GM12878 (cell line): ENCODE measurements at places on chromosomes 4 and X.

- DNase-seq, result no peak
These were observed 97.7 kb upstream of the CASK start for GRCh38 chrX:42021058-42021457.

GRCh38 chr4:36269101-36269500, 12.3 kb upstream of the DTHD1 start:
- DNase-seq, result no peak

DNA sequence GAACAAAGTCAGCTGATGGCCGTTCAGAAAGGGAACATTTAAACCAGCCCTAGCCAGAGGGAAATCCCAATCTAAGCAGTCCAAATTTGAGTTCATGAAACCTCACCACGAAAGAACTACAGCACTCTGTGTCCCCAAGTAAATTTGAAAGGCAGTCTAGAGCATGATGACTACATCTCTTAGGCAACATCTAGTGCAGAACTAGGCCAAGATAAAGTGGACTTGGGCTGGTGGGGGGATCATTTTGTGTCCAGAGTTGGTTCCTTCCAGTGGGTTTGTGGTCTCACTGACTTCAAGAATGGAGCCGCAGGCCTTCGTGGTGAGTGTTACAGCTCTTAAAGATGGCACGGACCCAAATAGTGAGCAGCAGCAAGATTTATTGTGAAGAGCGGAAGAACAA, 64.9 kb downstream of the KLHL4 start:
- no peak for DNase-seq

DNA sequence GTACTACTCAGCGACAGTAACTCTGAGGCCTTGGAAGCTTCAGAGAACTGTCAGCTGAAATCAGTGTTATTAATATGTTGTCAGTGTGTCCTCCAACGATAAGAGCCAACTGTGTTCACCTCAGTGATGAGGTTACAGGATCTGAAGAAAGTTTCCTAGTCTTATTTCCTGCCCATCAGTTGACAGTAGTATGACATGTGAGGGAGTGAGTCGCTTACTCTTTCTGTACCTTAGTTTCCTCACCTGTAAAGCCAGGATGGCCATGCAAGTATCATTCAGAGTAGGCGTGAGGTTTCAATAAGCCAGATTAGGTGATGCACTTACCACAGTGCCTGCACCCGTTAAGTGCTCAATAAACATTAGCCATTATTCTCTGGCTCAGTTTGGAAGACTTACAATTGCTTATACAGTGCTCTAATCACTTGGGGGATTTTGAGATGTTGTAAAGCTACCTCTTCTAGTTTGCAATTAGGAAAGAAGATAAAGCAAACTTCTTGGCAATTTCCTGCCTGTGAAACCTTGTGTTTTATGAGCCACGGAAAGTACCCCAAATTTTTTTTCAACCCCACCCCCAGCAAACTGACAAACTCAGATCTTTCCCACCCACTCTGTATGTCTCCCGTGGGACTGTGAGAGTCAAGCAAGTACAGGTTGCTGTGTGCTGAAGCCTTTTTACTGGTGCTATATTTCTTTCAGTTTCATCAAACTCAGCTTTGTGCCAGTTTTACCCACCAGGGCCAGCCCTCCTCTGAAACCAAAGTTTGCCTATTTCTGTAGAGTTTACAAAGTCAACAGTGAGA, 62.2 kb downstream of the ANXA3 start:
- DNase-seq, result peak; percentile 93

DNA sequence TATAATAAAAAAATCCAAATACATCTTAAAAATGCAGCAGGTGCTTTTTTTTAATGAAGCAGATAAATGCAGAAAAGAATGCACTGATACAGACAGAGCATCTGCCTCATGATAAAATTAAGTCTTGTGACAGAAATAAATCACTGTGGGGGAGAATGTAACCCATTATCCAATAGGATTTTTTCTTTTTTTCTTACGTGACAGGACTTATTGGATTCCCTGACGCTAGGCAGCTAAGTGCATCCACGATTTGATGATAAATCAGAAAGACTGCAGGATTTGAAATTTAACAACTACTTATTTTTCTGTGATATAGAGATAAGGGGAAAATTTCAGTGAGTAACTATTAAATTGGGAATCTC, 110.6 kb upstream of the PPARGC1A start:
- DNase-seq, result no peak

- no peak for DNase-seq
These were observed at the start of gene SLC49A3 for GRCh38 chr4:688854-689681. SLC49A3 (minus strand) TSS chr4:689151; CDS start chr4:689127, 24 bp downstream.

GRCh38 chrX:103782640-103783039, 6.0 kb downstream of the PLP1 start:
- DNase-seq, result no peak

GRCh38 chrX:71283403-71284143, at the start of gene NONO:
NONO (plus strand) TSS chrX:71283635; CDS start chrX:71290638, 7,003 bp downstream.
- peak; percentile 90 for DNase-seq

DNA sequence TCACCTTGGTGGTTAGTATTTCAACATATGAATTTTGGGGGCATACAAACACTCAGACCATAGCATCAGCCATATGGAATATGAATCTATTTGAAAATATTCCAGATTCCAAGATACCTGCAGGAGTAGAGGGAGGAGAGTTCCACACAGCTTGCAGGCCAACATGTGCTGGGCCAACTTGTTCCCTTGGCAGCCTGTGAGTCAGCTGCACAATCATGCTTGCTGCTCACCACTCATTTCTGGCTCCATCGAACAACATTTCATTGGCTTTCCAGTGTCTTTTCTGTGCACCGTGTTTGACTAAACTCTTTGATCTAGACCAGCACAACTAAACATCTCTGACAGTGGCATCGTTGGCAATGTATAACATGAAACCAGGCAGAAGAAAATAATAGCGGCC, 282.5 kb upstream of the RASGEF1B start:
- no peak for DNase-seq

- DNase-seq, result no peak
These were observed 153.5 kb downstream of the KCNIP4 start for GRCh38 chr4:21795091-21795490.

GRCh38 chr4:140735779-140736391, 20.3 kb downstream of the TBC1D9 start:
- DNase-seq, result no peak

GRCh38 chr4:177283167-177283566, 26.5 kb upstream of the NEIL3 start:
- no peak for DNase-seq
